ENCODE measurements at places on chromosomes 1 and 21. TPM values are rescaled to one million over a fixed set of nuclear protein-coding genes. Genes with fewer than 3 reads are reported as not detected.

Gene LCA5L
- total RNA-seq = 2.2 TPM

Gene S100A14
- total RNA-seq = 0.55 TPM

Gene RNF223
- total RNA-seq = 0.27 TPM

Gene KRTAP19-3
- total RNA-seq = not detected

All from A549 treated with ZK216348 at 1 μM for 4 hours (cell line).